Lower lobe of right lung (tissue), 2 donors: ENCODE measurements at places on chromosomes 5 and 9.
A peak's percentile ranks its signal among the peaks of the same experiment; 100 is the strongest.

GRCh38 chr5:77882670-77883257 is 106.6 kb upstream of the TBCA start:
- DNase-seq = no peak

DNA sequence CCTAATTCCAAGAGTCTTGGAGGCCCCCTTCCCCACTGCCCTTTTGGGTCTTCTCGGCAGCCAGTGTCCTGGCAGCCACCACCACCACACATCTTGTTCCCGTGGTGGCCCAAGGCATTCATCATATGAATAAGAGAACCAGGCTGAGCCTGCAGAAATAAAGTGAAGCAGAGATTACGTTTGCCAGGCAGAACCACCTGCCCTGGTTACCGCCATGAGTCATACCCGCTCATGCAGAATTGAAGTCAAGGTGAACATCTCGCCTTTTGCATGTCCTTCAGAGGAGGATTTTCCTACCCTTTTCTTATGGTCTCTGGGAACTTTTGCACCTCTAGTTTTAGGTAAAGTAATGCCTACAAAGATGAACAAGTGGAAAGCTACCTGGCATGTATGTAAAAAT is 119.5 kb upstream of the LMX1B start:
- DNase-seq = no peak

DNA sequence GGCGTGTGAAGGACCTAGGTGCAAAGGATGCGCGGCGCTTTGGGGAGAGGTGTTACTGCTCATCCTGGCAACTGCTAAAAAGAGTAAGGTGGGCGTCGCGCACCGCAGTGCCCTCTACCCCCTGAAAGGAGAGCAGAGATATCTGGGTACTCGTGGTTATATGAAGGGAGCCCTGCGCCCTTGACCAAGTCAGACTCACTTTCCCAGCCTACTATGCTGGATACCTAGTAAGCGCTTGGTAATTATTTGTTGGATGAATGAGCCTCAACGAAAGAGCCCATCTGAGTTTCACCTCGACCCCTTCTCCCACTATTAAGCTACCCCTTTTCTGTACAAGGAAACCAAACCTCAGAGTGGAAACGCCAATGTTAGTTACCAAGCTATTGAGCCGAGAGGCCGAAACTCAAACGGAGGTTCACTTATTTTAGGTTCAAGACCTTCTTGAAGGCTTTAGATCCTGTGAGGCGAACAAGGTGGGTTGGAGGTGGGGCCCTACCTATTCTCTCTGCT is 8.0 kb downstream of the LHX6 start:
- DNase-seq = no peak

DNA sequence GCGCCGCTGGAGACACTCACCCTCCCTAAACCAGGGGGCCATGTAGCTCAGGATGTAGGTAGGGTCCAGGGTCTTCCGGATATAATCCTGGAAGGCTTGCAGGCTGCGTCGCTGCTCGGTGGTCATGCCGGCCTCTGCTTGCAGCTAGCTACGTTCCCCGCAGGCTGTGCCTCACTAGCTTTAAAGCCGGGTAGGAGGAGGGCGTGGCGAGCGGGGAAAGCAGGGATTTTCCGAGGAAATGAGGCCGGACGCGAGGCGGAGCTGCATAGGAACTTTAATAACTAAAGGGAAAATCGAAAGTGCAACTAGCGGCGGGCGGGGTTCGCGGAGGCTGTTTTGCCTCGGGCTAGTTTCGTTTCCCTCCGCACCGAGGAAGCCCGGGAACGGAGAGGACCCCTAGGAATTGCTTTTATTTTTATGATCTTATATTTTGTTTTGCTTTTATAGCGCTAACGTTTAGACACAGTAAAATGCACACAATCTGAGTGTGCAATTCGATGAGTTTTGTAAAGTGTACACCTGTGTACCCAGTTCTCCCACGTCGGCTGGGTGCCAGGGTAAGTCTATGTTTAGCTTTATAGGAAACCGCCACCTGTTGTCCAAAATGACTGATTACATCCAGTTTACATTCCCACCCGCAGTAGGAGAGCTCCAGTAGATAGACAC is at the start of gene RIGI:
RIGI (minus strand) TSS at position 156 of the 666 bp plus-strand sequence; CDS start at position 126, 30 bp downstream.
- DNase-seq = peak; percentile 96

DNA sequence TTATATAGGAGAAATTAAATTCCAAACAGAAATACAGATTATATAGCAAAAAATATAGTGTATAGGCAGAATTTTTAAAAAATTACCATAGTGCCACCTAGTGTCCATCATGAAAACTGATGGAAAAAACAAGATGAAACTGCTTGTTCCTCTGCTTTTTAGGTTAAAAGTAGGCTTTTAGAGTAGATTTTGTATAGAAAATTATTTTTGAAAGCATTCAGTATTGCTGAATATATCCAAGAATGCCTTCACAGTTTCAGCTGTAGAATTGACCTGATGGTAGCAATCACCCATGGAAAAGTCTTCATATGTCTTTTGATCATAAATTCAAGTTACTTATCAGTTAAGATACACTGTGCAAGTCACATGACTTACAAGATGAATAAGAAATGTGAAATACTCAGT is 19.7 kb downstream of the RIOK2 start:
- no peak for DNase-seq

- DNase-seq = no peak
Measured at GRCh38 chr5:57009811-57010210, 57.9 kb upstream of the MIER3 start.

- DNase-seq = no peak
Measured at GRCh38 chr5:102314328-102314727, 18.2 kb upstream of the SLCO4C1 start.

DNA sequence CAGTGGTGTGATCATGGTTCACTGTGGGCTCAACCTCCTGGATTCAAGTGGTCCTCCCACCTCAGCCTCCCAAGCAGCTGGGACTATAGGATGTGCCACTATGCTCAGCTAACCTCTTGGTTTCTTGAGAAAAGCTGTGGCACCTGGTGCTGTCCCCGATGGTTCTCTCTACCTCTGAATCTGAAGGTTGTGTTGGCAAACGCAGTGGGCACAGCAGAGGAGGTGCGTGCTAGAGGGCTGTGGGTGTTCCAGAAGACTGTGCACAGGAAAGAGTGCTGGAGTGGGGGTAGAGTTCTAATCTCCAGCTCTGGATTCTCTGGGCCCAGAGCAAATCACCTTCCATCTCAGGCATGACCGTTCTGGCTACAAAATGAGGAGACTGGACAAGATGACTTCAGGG is 12.5 kb downstream of the RGS3 start:
- DNase-seq = no peak

GRCh38 chr9:2083479-2083878 is 68.3 kb downstream of the SMARCA2 start:
- no peak for DNase-seq

DNA sequence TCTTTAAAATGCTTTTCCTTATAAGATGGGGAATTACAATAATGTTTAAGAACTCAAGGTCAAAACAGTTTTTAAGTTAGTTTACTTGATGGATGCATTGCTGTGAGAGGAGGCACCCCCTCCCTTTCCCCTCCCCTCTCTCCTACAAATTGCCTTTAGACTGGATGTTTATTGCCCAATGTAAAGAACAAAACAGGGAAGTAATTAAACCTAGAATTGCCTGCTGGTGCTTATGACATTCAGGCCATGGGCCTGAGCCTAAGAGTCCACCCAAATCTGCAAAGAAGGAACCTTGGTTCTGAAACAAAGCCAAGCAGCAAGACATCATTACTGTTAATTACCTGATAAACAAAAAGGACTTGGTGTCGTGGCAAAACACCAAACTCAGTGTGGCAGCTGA is 630.3 kb downstream of the ISL1 start:
- no peak for DNase-seq

DNA sequence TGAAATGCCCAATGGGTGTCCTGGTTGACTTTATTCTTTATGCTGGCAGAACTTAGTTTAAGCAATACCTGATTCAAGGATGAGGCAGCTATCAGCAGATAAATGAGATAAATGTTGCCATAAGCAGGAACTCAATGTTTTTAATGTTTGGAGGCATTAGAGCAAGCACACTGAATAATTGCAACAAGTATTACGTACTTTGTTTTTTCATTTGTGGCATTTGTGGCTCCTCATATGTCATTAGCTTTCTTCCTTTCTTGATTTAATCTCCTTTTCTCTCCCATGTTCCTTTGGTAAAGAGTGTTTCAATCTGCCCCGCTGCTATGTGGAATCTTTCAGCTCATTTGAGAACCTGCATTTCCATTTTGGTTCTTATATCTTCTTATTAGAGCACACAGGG is 6.4 kb upstream of the NR3C1 start:
- no peak for DNase-seq

DNA sequence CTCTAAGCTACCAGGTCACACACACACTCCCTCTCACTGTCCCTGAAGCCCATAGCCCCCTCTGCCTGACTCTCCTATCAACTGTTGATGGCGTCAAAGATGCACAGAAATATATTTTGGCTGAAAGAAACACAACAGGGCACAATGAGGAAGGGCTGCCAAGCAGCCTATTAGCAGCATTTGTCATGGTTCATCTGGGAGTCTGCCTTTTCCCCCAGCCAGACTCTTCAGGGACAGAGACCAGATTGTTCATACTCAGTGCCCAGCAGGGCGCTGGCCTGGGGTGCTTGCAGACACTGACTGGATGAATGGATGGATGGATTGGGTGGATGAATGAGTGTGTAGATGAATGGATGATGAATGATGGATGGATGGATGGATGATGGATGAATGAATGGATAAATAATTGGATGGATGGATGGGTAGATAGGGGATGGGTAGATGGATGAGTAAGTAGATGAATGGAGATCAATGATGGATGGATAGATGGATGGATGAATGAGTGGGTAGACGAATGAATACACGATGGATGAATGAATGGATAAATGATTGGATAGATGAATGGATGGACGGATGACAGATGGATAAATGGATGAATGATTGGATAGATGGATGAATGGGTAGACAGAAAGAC is 90.5 kb downstream of the ADAMTS2 start:
- no peak for DNase-seq

DNA sequence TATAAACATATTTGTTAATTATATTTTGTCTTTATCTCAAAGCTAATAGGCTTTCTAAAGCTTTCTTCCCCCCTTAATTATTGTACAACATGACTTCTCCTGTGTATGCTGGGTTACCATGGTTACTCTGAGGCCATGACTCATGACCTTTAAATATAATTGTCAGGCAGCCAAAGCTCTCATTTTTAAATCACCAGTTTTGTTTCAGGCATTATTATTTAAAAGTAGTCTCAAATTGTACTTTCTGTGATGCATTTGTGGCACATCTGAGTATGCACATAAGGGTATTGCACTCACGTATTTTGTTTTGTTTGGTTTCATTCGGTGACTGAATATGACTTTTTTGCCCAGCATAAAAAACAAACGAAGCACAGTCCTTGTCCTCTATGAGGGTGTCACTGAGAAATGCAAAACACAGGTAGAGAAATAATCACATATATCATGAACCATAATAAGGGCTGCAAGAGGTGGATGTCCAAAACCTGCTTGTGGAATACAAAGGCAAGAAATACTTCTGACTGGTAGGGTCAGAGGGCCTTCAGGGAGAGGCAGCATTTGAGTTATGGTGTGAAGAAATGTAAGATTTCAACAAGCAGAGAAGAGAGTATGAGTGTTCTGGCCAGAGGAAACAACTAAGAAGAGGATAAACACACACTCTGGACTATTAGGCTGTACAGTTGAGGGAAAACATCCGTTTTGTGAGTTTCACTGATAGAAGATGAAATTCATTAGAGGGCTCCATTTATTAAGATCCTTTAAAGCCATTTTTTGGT is 2.1 kb downstream of the CCDC192 start:
- no peak for DNase-seq

DNA sequence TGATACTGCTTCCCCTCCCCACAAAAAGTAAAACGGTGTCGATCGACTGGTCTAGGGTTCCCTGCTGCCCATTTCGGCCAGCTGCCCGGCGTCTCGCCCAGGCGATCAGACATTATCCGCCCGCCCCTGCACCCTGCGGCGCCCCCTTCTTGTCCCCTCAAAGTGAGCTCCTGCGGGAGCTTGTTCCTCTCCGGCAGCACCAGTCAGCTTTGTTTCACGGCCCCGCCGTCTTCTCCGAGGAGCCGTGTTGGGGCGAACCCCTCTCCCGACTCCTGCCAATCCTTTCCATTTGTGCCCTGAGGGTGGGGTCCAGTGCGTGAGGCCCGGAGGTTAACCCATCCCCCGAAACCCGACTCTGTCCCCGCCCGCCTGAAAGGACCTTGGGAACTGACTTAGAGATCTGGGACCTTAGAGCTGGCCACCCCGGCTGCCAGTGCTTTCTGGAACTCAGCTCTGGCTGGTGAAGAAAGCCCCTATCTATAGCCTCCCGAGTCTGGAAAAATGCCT is 518 bp downstream of the UBE2B start:
- peak; percentile 74 for DNase-seq

- DNase-seq = no peak
Measured at GRCh38 chr9:27564670-27565069, 8.6 kb downstream of the C9orf72 start.

DNA sequence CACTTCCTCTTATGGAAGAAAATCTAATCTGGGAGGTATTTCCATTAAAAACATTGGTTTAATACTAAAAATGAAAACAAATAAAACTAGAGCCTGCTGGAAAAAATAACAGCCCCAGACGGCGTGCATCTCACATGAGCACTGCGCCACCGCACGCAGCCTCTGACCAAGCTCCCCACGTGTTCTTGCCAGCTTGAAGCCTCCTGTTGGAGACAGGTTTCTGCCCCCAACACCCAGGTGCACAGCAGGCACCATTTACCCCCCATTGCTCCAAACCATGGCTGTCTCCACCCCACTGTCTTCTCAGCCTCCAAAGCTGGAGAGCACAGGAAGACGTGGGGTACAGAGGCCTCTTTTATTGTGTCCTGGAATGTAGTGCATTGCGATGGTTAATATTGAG is 10.7 kb upstream of the COL5A1 start:
- DNase-seq = peak; percentile 20

DNA sequence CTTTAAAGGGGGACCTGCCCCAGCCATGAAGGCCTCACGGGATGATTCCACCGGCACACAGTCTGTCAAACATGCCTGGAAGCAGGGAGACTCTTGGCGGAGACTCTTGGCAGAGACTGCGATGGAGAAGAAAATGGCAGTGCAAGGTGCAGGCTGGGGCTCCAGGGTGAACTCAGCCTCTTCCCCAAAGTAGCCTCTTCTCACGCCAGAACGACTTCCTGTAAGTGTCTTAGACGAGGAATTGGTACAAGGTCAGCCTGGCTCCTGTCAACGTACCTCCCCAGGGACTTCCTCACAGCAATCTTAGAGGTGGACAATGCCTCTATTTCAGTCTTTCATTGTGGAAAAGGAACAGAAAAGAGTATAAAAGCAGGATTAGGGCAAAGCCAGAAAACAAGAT is 109.3 kb downstream of the UGCG start:
- no peak for DNase-seq

DNA sequence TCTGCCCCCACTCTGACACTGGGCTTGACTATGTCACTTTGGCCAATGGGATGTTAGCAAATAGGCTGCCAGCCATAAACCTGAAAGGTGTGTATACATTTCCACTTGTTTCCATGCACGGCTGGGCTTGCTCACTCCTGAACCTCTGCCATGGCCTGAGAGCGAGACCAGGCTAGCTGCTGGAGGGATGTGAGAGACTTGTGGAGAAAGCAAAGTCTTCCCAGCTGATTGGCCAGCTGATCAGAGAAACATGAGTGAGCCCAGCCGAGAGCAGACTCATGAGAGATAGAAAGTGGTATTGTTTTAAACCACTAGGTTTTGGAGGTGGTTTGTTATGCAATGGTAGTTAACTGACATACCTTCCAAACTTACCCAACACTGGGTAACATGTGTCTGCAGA is 13.9 kb downstream of the FAM193B start:
- no peak for DNase-seq
